GM10248 (cell line): ENCODE measurements at places on chromosomes 11 and 22.

DNA sequence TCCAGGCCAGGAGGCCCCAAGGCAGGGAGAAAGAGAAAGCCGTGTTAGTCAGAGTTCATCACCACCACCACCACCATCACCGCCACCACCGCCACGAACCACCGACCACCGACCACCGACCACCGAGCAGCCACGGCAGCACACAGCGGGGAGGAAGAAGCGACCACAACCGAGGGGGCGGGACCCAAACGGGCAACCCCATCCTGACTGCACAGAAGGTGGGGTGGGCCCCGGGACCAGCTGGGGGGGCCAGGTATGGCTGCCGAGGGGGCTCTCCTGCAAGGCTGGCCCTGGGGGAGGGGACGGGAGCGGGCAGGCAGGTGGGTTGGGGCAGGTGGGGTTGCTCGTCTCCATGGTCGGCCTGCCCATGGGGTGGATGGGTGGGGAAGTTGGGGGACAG lies 34.2 kb downstream of the SYT7 start:
- no peak for DNase-seq

DNA sequence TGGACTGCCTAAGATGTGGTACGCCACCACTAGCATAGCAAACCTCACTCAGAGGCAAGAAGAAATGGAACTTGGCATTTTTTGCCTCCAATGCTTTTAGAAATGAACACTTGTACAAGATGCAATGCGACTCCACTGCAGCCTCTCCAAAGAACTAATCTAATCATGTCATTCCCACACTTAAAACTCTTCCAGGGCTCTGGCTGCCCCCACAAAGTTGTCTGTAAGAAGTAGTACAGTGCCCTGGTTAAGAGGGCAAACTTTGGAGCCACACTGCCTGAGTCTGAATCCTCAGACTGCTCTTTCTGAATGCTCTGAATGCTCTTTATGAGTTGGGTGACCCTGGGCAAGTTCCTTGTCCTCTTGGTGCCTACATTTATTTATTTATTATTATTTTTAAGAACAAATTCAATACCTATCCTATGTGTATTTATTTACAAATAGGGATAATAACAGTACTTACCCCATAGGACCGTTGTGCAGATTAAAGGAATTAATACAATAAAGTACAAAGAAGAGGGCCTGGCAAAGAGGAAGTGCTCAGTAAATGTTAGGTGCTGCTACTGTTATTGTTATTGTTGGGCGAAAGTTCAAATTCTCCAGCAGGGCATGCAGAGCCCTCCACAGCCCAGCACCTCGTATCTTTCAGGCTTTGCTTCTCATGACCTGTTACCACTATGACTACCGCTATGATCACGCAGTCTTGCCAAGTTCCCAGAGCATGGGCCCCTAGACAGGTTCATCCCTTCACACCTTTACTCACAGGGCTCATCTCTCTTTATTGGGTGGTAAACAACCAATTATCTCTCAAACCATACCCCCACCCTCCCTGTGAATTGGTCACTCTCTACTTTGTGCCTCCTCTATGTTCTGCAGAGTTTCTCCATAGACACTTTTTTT lies 59.3 kb downstream of the RAB30 start:
- DNase-seq, result no peak

- no peak for DNase-seq
Measured at GRCh38 chr11:128881221-128881620, 9.9 kb upstream of the KCNJ5 start.

- DNase-seq, result no peak
Measured at GRCh38 chr22:23789638-23790037, 2.9 kb downstream of the SMARCB1 start.

DNA sequence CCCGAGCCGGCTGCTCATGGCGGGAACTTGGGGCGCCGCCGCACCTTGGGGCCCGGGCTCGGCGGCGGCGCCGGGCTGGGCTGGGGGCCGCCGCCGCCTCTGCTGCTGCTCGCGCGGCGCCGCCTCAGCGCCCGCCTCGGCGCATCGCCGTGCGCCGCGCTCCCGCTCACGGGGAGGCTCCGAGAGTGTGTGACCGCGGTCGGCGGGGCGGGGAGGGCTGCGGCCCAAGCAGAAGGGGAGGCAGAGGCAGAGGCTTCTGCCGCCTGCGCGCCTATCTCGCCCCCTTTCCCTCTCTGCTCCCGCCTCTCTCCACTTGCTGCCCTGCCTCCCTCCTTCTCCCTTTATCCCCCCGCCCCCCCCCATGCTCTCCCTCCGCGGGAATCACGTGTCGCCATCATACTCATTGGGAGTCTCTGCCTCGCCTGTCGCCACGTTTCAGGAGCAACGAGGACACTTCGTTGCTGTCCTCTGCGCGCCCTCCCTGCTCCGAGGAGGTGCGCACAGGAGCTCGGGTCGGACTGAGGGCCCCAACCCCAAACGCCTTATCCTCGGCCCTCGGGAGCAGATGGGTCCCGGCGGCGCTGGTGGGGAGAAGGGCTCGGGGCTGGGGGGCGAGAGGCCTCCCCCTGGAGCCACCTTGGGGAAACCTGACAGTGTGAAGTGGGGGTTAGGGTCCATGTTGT lies at the start of gene GUCY1A2:
TSS of gene GUCY1A2 (minus strand) at position 258 of the 683 bp plus-strand sequence. CDS start 421 bp downstream, outside the sequence.
- DNase-seq, result peak; percentile 15

DNA sequence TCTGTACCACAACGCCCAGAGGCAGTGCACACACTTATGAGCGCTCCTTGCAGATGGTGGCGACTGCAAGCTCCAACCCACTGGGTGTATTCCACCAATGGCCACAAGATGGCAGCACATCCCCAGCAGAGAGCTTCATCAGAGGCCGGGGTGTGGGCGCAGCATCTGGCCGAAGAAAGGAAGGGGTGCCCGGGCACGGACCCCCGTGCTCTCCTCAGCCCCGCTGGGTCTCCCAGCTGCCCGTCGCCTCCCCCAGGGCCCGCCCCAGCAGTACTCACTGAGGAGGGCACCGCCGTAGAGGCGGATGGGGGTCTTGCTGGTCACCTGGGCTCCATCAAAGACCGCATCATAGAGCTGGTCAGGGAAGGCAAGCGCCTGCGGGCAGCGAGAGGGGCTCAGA lies 14.2 kb downstream of the TP53I11 start:
- DNase-seq, result peak; percentile 83

GRCh38 chr22:16866167-16866566 lies 41.0 kb upstream of the XKR3 start:
- DNase-seq, result no peak

DNA sequence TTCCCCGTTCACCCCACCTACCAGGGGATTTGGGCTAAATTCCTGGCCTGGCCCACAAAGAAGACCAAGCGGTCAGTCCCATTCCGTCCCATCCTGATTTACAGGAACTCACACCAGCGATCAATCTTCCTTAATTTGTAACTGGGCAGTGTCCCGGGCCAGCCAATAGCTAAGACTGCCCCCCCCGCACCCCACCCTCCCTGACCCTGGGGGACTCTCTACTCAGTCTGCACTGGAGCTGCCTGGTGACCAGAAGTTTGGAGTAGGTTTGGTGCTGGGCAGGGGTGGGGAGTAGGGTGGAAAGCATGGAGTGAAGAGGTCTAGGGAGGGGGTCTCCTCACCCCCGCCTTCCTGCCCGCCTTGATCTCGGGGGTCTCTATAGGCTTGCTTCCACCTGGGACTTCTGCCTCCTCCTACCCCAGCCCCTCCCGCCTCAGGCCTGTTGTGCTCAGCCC lies at the start of gene SERPING1:
TSS of gene SERPING1 (plus strand) at position 225 of the 455 bp plus-strand sequence. CDS start 586 bp downstream, outside the sequence.
- no peak for DNase-seq

- peak; percentile 55 for DNase-seq
Measured at GRCh38 chr22:33923660-33924246, 3.5 kb upstream of the LARGE1 start.

DNA sequence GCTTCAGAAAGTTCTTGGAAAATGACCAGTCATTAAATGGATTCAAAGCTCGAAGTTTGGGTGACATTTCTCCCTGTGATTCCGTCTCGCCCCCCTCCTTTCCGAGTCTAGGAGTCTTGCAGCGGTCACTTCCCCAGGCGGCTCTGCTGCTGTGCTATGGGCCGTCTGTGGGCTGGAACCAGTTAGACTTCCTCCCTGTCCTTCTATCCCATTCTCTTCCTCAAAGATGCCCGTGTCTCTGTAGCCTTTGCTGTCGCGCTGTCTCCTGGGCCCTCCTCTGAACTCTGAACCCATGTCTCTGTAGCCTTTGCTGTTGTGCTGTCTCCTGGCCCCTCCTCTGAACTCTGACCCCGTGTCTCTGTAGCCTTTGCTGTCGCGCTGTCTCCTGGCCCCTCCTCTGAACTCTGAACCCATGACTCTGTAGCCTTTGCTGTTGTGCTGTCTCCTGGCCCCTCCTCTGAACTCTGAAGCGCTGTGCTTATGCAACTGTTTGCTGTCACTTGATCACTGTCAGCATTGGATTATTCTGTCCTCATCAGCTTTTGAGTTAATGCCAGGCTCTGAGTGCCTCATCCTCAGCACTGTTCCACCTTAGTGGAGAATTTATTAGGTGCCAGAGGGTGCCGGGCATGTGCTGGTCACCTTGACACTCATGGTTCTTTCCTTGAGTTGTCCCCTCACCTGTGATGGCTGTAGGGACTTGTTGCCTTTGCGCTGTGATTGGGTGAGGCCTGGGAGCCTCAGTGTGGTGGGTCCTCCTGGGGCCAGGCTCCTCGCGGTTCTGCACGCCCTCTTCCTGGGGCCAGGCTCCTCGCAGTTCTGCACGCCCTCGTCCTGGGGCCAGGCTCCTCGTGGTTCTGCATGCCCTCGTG lies 173.3 kb downstream of the TBC1D22A start:
- no peak for DNase-seq

DNA sequence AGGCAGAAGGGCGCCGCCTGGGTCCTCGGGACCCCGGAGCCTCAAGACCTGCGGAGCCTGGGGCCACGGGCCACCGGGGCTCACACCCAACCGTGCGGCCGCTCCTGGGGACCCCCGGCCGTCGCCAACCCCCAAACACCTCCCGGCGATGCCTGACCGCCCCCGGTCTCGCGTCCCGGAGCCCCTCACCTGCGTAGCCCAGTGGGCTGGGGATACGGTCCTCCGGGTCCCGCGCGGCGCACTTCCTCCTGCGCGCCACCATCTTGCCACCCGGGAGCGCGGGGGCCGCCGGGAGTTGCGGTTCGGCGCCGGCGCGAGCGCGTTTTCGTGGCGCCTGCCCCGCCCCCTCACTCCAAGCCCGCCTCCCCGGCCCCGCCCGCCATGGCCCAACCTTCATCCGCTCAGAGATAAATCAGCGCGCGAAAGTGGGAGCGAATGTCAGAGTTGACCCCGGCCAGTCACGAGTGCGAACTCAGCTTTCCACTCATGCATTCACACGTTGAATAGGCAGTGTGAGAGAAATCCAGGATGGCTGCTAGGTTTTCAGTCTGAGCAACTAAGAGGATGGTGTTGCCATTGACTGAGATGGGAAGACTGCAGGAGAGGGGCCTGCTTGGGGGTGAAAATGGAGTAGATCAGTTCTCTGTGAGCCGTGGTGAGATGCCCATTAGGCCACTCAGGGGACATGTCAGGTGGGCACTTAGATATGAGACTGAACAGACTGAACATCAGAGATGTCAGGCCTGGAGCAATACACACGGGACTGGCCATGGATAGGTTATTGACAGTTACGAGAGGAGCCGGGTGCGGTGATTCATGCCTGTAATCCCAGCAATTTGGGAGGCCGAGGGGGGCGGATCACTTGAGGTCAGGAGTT lies at the start of gene RRP7A:
TSS of gene RRP7A (minus strand) at position 272 of the 877 bp plus-strand sequence. CDS start at position 262, 10 bp downstream.
- peak; percentile 87 for DNase-seq

GRCh38 chr11:83127310-83127637 lies 29.7 kb upstream of the PCF11 start:
- DNase-seq, result no peak

- no peak for DNase-seq
Measured at GRCh38 chr22:36373258-36373579, 14.5 kb downstream of the MYH9 start.
